Type B pancreatic cell (in vitro differentiated cells): ENCODE measurements at places on chromosomes 2 and 18.

GRCh38 chr18:64031411-64031810 is 61.5 kb downstream of the SERPINB8 start:
- DNase-seq: no peak

DNA sequence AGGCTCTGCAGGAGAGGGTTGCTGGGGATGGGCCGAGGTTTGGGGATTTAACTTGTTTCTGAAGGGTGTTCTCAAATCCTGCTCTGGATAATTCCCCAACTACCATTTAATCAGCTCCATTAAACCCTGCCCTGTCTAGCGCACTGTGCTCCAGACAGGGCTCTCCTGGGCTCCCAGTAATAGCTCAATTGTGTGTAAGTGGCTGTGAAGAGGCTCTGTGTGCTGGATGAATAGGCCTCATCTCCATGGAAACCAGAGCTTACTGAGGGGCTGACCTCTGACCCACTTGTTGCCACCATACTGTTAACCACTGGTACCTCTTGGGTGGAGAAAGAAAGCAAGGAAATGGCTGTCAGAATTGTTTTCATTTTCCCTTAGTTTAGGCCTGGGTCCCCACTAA is 92.9 kb downstream of the TGOLN2 start:
- no peak for DNase-seq

- no peak for DNase-seq
Measured at GRCh38 chr2:127388423-127389164, 819 bp upstream of the MAP3K2 start.

- no peak for DNase-seq
Measured at GRCh38 chr18:8762968-8763367, 57.6 kb downstream of the MTCL1 start.

GRCh38 chr2:165766326-165766927 is 27.6 kb downstream of the GALNT3 start:
- no peak for DNase-seq

GRCh38 chr2:241506793-241507429 is 1.5 kb downstream of the STK25 start:
- no peak for DNase-seq

GRCh38 chr2:100747551-100747950 is 72.4 kb upstream of the NPAS2 start:
- DNase-seq: no peak

- DNase-seq: no peak
Measured at GRCh38 chr2:27070653-27071276, 689 bp downstream of the OST4 start.

GRCh38 chr2:164757934-164758695 is 83.5 kb downstream of the COBLL1 start:
- no peak for DNase-seq

DNA sequence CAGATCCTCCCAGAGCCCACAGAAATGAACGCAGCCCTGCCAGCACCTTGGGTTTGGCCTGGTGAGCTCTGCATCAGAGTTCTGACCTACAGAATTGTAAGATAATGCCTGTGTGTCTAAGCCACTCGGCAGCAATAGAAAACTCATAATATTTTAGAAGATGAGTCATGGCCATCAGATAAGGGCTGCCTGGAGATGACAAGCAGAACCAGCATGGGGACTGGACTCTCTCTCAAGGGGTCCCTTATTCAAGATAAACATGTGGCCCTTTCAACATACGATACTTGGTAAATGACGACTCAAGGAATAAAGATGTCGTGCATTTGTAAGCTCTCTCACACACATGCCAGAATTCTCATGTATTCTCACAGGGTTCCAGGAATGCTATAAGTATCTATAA is 8.5 kb upstream of the AGAP1 start:
- DNase-seq: no peak

GRCh38 chr2:241560883-241561474 is 2.4 kb downstream of the BOK start:
- no peak for DNase-seq

DNA sequence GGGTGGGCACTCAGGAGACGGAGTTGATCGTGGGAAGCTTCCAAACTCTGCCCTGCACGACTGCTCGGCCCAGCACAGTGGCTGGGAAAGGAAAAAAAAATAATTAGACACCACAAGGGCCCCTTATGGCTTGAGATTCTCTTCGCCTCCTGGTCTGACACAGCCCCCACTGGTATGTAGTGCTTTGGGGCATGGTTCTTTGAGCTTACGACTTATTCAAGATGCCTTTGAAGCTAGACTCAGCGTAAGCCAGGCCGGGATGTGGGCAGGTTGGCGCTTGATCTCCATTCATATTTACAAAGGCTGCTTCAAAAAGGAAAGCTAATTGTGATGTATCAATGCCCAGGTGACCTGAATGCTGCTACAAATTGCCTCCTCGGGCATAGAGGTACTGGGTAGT is 50.5 kb downstream of the CXCR4 start:
- no peak for DNase-seq

GRCh38 chr2:203859030-203859789 is 8.4 kb upstream of the CTLA4 start:
- no peak for DNase-seq

- DNase-seq: no peak
Measured at GRCh38 chr18:68548904-68549870, 165.7 kb downstream of the TMX3 start.

GRCh38 chr2:46096260-46096659 is 200.9 kb upstream of the EPAS1 start:
- no peak for DNase-seq

DNA sequence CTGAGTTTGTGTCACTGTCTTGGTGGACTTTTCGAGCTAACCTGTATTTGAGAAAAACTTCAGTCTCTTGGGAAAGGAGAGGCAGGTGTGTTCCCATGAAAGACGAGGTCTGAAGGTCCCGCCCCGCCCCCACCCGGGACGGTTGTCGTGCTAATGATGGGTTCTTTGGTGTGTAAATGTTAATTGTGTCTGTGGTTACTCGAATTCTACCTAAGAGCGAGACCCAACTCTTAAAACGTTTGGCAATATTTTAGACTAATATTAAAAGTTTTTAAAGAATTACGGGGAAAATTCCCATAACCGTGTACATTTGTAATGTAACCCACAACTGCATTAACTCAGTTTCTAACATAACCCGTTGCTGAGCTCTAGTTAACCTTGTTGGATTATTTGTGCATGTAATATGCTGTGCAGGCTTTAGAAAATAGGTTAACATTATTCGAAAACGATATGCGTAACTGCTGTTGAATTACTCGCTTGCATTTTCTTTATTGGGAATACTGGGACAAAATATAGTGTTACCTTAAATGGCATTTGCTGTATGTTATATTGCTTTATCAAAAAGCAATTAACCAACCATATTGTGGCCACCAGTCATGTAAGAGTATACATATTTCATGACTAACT is 833 bp downstream of the EPB41L5 start:
- DNase-seq: no peak

DNA sequence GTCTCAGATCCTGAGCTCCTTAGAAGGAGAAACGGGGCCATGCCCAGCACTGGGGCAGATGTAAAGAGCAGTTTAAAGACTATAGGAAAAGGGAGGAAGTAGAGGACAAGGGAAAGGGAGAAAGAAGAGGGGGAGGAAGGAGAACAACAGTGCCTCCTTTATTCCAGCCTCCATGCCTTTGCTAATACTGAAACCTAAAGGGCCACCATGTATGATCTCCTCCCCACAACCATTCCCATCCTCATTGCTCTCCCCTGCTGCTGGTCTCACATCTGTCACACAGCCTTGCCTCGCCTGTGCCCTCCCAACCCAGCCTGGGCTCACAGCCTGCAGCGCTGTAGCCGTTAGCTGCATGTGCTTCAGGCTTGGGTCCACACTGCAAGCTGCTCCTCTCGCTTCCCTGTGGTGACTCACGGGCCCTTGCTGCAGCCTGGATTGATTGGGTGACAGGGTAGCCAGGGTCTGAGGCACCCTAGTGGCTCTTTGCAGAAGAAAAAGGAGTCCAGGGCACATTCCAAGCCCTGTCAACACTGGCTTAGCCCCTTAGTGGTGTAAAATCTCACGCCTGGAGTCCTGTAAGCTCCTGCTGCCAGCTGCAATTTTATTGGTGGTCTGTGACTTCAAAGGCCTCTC is 281.9 kb downstream of the SRBD1 start:
- DNase-seq: no peak

DNA sequence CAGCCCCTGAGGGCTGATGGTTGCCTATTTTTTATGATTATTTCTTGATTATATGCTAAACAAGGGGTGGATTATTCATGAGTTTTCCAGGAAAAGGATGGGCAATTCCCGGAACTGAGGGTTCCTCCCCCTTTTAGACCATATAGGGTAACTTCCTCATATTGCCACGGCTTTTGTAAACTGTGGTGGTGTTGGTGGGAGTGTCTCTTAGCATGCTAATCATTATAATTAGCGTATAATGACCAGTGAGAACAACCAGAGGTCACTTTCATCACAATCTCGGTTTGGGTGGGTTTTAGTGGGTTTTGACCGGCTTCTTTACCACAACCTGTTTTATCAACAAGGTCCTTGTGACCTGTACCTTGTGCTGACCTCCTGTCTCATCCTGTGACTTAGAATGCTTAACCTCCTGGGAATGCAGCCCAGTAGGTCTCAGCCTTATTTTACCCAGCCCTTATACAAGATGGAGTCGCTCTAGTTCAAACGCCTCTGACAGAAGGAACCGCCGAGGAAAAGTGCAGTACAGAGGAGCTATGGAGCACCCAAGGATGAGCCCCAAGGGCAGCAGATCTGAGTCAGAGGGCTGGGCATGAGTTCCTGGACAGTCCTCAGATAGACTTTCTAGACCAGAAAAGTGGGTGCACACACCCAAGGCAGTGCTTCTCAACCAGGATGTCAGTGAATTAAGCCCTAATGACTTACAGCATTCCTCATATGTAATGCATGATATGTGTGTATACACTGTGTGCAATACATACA is 37.1 kb upstream of the ASAP2 start:
- no peak for DNase-seq

- no peak for DNase-seq
Measured at GRCh38 chr2:16626497-16626896, 39.1 kb downstream of the CYRIA start.

- DNase-seq: no peak
Measured at GRCh38 chr2:78439122-78439521, 586.4 kb upstream of the REG3G start.

- DNase-seq: peak; percentile 34
Measured at GRCh38 chr2:126714191-126714965, 58.4 kb downstream of the GYPC start.
